Fibroblast of skin of right biceps (primary cell): ENCODE measurements at places on chromosomes 5 and 9.

DNA sequence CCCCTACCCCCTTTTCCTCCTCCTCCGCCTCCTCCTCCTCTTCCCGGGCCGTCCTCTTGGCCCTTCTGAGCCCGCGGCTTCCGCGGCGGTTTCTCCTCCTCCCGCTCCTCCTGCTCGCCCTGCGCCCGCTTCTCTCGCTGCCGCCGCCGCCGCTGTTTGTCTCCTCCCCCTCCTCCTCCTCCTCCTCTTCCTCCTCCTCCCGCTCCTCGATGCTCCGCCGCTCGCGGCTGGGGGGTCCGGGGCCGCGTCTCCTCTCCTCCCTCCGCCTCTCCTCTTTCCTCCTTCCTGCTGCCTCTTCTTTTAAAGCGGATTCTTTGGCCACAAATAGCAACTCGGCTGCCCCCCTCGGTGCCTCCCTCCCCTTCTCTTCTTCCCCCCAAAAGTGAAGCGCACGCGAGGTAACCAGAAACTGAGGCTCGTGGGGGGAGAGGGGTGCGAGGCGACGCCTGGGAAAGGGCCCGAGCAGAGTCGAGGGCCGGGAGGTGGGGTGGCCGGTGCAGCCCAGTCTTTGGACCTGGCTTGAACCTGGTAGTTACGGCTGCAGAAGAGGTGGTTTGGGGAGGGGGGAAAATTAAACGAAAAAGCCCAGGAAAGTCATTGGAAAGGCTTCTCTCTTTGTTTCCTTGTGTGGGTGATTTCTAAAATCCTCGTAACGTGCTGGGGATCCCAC is 1058.5 kb upstream of the DMAC1 start:
- DNase-seq: peak; percentile 76

DNA sequence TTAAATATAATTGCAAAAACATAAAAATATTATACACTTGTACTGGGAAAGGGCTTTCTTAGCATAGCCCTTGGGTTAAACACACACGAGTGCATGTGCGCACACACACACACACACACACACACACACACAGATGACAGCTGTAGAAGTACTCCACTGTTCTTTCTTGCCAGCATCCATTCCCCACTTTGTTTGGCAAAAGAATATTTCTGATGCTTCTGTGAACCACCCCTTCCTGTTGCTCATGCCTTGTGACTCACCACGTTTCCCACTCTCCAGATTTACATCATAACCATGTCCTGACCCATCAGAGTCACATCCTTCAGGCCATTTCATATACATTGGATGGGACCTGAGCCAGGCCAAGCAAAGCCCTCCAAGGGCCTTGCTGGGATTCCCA is 280.1 kb downstream of the DNAH5 start:
- DNase-seq: peak; percentile 96

DNA sequence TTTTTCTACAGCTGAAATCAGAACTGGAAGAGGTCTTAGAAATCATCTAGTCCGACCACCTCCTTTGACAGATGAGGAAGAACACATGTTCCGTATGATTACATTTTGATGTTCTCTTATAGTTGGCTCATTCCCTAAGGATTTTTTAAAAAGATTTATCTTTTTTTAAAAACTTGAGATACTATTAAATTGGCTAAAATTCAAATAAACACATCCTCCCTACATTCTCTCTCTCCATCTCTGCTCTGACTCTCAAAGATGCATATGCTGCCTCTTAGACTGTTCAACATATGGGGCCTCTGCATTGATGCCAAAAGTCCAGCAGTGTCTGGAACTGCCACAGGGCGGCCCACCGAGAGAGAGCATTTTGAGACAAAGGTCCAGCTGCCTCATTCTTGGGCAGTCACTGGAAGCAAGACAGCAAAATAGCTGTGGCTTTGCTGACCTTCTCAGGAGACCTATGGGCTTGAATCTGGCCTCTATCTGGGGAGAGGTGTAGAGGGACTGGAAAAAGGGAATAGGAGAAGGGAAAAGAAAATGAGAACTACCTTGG is 12.8 kb upstream of the TSSK1B start:
- peak; percentile 19 for DNase-seq

DNA sequence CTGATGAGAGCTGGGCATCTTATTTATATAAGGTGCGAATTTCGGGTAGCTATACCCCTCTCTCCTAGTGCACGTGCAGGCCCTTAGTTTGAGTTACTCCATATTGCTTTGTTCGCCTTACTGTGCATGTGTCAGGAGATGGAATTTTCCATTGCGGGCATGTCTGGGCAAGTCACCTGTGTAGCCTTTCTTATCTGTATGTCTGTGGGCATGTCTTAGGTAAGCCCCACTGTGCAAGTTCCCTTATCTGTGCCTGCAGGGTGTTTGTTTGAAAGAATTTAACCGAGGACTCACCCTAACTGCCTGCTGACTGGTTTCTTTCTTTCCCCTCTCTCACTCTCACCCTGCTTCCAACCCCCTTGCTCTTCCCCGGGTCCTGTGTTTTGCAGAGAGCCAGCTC is 140.7 kb upstream of the RANBP3L start:
- DNase-seq: no peak

GRCh38 chr9:18473652-18474279 is at the start of gene ADAMTSL1:
ADAMTSL1 (plus strand) TSS chr9:18474153; CDS start chr9:18474233, 80 bp downstream.
- peak; percentile 95 for DNase-seq

DNA sequence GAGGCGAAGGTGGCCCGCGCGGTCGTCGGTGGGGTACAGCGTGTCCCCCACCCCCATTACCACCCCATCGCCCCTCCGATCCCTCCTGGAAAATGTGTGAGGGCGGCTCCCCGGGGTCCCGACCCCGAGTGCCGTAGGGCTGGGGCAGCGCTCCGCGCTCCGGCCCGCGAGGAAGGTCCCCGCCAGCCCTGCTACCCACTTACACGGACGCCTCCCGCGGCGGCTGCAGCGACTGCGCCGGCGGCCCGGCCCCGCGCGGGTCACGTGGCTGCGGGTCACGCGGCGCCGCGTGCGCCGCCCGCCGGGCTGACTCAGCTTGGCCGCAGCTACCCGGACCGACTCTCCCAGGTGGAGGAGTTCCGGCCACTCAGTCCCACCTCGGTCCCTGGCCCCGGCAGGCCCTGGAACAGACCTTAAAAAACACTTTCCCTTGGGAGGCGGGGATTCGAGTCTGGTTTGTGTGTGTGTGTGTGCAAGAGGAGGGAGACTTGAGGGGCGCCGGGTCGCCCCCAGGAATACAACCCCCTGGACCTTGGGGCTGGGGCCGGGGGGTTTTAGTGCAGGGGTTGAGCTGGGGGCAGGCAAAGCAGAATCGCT is at the start of gene GNPDA1:
TSS of gene GNPDA1 (minus strand) at position 236 of the 597 bp plus-strand sequence. CDS start 992 bp downstream, outside the sequence.
- peak; percentile 71 for DNase-seq

GRCh38 chr9:9521033-9521779 is 1091.6 kb downstream of the PTPRD start:
- no peak for DNase-seq

- no peak for DNase-seq
Measured at GRCh38 chr9:96567203-96567700, 52.4 kb downstream of the CDC14B start.

GRCh38 chr9:137462396-137462985 is 3.4 kb upstream of the NSMF start:
- no peak for DNase-seq

DNA sequence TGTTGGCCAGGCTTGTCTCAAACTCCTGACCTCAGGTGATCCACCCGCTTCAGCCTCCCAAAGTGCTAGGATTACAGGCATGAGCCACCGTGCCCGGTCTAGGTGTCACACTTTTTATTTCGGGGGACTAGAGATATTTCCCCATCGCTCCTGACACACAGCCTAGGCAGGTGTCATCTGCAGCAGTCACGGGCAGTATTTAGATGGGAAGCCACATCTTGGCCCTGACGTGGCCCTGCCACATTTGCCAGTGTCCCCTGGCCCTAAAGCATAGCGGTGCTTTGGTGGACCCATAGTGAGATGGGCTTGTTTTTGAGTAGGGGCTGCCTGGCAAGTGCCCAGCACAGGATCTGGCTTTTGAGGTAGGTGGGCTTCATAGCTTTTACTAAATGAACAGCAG is 45.0 kb upstream of the LRRTM2 start:
- no peak for DNase-seq

DNA sequence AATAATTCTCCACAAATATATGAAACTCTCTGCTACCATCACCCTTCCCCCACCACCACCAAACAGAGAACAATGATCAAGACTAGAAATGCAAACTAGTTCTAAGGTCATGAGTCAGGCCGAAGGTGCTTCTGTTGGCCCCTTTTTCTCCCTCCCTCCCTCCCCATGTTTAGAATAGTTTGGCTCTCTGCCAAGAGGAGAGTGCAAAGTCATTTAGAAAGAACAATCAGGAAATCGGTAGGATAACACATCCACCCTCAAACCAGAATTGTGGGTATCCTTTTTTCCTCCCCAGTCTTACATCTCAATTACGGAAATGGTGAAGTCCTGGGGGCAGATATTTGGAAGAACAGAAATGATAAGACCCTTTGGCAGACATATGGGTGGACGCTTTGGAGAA is 170.1 kb downstream of the SLF1 start:
- no peak for DNase-seq

- no peak for DNase-seq
Measured at GRCh38 chr9:101881508-101881907, 143.1 kb upstream of the GRIN3A start.

DNA sequence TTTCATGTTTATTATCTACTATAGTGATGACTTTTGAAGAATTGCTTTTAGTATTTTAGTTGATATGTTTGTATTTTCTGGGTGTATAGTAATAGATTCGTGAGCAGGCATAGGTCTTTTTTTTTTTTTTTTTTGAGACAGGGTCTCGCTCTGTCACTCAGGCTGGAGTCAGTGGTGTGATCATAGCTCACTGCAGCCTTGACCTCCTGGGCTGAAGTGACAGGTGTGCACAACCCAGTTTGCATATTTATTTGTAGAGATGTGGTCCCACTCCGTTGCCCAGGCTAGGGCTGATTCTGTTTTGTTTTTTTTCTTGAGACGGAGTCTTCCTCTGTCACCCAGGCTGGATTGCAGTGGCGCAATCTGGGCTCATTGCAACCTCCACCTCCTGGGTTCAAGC is 11.9 kb downstream of the ERBIN start:
- DNase-seq: no peak
